Vagina (tissue), 2 donors: ENCODE measurements at places on chromosomes 2 and 18. TPM values are rescaled to one million over a fixed set of nuclear protein-coding genes. Genes with fewer than 3 reads are reported as not detected.

DNA sequence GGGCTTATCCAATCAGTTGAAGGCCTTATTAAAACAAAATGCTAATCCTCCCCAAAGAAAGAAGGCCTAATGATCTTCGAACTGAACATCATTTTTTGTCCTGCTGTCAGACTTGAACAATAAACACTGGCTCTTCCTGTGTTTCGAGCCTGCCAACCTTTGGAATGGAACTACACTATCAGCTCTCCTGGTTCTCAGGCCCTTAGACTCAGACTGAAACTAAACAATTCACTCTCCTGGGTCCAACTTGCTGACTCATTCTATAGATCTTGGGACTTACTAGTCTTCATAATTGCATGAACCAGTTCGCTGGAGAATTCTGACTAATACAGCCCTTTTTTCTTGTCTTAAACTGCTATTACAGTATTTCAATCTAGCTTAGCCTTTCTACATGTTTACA lies 235.2 kb downstream of the LNPK start:
- no peak for DNase-seq

- DNase-seq = no peak
Observed at GRCh38 chr2:88658881-88659537, 31.7 kb upstream of the EIF2AK3 start.

DNA sequence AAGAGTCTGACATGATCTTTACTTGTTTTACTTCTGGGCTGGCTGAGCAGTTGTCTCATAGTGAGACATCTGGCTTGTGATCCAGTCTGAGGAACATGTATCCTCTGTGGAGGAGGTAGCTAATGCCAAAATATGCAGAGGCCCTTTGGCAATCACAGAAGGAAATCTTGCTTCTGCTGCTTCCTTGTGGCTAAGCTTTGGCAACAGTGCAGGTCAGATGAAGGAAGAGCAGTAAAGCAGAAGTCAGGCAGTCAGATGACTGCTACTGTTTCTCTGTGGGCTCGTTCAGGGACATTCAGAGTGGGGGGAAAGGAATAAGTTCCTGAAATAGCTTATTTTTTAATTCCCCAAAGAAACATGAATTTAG lies 22.3 kb downstream of the DOK1 start:
- DNase-seq = no peak

DNA sequence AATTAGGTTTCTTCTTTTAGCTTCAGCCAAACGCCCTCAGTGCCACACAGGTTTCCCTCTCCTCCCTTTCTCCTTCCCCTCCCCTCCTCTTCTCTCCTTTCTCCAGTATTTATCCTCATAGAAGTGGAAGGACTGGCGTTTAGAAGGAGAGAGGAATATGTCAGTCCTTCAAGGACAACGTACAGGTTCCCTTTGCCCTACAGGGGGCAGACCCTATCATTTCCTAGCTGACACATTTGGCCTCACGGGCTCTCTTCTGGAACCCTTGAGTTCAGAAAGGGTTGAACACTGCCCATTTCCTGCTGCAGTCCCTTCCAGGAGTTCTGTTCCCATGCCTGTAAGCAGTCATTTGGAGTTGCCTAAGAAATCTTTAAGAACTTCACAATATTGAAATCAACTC lies 46.1 kb downstream of the CDCA7 start:
- DNase-seq = no peak

- DNase-seq = no peak
Observed at GRCh38 chr2:222024932-222025880, 273.6 kb downstream of the PAX3 start.

GRCh38 chr2:102057502-102058292 lies 65.9 kb downstream of the IL1R2 start:
- no peak for DNase-seq

DNA sequence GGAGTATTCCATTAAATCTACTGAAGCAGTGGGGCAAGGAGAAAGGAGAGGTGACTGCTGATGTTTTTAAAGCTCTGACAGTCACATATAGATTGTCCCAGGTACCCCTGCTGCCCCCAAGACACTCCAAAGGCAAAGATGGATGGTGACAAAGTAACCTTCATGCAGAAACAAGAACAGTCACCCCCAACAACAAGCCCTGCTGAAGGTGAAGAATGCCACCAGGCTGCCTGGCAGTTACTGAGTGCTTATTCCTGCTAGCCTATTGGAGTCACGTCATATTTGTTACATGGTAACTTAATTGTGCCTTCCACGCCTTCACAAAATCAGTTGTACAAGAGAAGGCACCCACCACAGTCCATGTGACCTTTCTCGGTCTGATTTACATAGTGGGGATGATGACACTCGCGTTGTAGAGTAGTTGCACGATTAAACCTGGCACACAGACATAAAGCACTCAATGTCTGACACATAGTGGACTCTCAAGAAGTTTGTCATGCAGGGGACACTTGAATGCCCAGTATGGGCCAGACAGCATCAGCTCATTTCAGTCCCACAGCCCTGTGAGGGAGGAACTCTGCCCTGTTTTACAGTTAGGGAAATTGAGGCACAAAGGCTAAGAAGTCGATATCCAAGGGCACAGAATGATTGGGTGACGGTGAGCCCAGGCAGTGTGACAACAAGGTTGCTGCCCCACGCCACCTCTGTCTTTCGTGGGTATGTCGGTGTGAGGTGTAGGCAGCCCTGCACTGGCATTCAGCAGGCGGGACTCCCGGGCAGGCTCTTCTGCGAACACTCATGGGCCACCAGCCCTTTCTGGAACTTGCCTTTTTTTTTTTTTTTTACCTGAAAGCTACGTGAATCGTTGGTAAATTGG lies 62.7 kb downstream of the ZCCHC2 start:
- peak; percentile 70 for DNase-seq

GRCh38 chr2:172539767-172540166 lies 16.1 kb upstream of the PDK1 start:
- no peak for DNase-seq

DNA sequence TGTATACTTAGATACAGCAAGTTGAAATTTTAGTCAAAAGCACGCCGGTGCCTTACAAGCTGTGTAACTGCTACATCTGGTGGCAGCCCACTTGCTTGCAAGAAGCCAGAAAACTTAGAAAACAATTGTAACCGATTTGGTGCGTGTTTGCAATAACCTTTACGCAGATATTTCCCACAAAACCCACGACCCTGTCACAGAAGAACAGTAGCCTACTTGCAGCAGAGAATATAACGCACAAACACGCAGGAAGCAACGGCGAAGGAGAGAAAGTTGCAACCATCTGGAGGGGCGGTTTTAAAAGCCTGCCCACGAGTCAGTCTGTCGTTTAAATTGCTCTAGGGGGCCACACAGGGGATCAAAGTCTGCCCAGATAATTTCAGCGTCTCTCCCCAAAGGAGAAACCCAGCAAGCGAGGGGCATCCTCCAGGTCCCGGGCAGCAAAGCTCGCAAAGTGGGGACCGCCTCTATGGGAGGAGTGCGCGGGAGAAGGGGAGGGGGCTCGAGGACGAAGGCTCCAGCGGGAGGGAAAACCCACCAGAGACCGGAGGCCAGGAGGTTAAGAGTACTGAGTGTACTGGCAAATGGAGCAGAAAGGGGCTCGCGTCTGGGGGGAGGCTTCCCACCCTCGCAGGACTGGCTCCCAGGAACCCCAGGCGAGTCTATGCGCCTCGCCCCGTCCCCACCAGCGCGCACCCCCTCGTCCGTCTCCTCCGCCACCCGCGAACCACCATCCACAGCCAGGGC lies 1.1 kb downstream of the TLK1 start:
- DNase-seq = no peak

DNA sequence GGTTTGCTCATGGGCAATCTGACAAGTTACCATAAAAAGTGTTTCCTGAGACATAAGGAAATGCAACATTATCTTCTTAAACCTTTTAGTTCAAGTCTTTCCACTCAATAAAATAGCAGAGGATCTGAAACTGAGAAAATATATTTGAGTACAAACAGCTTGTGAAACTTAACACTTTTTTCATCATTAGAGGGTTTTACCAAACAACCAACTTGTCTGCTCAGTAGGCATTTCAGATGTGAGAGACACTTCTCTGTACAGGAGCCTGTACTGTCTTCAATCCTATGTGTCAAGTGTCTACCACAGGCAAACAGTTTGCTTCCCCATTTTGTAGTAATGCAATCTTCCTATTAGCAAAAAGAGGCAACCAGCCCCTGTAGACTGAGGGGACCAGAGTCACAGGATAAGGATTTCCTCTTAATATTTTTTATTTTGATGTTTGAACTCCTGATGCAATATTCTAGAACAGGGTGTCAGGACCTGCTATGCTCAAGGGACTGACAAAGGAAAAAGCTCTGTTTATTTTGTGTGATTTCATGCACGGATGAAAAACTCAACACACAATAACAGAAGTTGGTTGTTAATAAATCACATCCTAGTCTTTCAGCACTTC lies 159.1 kb upstream of the LHCGR start:
- no peak for DNase-seq

DNA sequence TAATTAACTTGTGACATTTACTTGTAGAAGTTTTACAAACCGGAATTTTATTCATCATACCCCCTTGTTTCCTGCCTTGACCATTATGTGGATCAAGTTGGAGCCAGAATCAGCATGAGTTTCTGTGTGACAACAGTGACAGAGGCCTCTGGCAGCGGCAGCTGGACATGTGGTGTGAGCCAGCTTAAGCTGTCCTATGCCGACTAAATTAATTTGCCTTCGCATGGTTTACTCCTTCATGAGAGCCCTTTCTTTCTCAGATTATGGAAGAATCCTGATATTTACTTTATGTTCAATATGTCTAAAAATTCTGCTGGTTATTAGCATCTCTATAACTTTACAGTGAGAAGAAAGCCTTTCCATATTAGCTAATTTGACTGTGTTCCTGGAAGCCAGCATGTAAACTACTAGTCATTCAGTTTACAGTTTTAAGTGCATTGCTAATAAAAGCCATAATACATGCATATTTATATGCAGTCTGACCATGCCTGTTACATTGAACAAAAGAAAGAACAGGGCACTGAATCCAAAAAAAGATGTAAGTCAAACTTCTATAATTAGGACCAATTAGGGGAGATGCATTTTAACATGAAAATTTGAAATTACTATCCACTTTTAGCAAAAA lies 495.8 kb upstream of the ACVR2A start:
- DNase-seq = no peak

- DNase-seq = no peak
Observed at GRCh38 chr2:174635776-174636404, 38.3 kb upstream of the WIPF1 start.

DNA sequence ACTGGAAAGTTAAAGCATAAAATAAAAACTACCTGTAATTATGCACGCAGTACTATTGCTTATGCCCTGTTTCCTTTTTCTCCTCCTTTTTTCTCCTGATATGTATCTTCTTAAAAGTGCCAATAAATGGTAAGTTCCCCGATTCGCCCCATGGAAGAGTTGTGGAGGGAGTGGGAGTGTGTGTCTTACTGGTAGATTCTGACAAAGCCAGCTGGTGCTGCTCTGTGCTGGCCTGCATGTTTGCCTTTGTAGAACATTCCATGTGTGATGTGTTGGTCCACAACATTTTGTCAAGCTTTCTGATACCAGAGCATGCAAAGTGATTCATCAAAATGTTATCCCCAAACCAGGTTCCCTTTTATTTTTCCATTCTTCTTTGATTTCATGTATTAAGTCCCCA lies 356.9 kb upstream of the RAB12 start:
- no peak for DNase-seq

DNA sequence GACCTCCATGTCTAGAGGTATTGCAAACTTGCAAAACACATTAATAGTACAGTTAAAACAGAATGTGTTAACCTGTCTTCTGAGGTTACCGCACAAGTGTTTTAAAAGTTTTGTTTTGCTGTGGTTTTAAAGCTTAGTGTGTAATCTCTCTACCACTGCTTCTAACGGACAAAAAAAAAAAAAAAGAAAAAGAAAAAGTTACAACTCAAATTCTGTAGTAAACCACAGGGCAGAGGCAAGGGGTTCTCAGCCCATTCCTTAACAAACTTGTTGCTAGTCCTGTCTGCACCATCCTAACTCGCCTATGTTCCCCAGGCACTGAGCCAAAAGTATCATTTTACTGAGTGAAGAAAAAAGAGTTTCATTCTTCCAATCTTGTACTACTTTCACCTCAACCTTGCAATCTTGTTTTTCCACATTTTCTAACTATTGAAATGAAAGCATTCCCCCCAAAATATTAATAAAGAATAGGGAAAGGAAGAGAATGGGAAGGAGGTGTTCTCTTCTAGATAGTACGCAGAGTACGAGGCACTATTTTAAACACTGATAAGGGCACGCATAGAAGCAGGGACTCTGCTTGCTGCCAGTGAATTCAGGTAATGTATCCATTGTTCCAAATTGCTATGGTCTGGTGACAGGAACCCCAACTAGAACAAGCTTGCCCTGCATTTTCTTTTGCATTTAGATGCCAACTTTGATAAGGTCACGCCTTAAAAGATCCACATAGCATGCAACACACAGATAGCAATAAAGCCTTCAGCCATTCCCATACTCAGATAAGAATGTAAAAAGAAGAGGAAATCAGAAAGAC lies 47.1 kb downstream of the IKZF2 start:
- no peak for DNase-seq

DNA sequence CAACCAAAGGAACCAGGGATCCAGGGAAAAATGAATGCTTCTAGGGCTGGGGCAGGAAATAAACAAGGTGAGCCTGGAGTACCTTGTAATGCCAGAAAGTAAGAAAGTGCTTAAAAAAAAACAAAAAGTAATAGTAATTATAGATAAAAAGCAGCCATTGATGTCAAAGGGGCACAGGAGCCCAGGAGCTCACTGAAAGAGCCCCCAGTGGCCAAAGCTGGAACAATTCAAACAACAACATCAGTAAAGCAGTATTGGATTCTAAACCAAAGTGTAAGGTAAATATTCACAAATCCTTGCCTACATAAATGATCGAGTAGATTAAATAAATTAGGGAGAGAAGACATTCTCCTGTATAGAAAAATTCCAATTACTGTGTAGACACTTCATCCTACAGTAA lies 114.3 kb upstream of the ARL4C start:
- DNase-seq = no peak

GRCh38 chr2:218026676-218027425 lies 24.1 kb upstream of the TNS1 start:
- DNase-seq = peak; percentile 91

GRCh38 chr18:25053466-25053865 lies 298.5 kb downstream of the ZNF521 start:
- no peak for DNase-seq

GRCh38 chr2:222733846-222734702 lies 62.6 kb downstream of the MOGAT1 start:
- no peak for DNase-seq

The KCNJ3 gene
- total RNA-seq = 4.2 TPM

The OSR1 gene
- total RNA-seq = 5.9 TPM

The MYOM1 gene
- 1.2 TPM for total RNA-seq

The UGT1A10 gene
- total RNA-seq = not detected

The OXER1 gene
- 1.2 TPM for total RNA-seq

The LIMS3 gene
- total RNA-seq = 2.2 TPM

The RNF144A gene
- 17.2 TPM for total RNA-seq

The RSAD2 gene
- total RNA-seq = 0.25 TPM

The PSD4 gene
- total RNA-seq = 39.0 TPM

The SERPINB10 gene
- 0.98 TPM for total RNA-seq

The ACTG2 gene
- total RNA-seq = 413 TPM

The GAREM1 gene
- total RNA-seq = 15.7 TPM

The RRM2 gene
- total RNA-seq = 11.0 TPM
